Femur (tissue), 1 donor: ENCODE measurements at places on chromosomes 6 and 20.
A peak's percentile ranks its signal among the peaks of the same experiment; 100 is the strongest.

DNA sequence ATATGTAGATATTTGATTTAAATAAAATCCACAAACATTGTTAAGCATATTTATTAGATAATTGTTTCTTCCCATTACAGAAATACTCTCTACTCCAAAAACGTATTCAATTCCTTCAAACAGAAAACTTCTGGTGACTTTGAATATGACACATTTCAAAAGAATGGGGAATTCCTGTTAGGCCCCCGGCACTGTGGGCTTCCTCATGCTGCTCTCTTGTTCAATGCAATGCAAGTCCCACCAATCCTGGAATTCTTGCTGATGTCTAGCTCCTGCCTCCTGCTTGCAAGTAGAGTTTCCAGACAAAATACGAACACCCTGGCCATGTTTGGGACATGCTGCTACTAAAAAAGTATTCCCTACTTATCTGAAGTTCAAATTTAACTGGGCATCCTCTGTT lies 544.1 kb downstream of the QKI start:
- DNase-seq: no peak

DNA sequence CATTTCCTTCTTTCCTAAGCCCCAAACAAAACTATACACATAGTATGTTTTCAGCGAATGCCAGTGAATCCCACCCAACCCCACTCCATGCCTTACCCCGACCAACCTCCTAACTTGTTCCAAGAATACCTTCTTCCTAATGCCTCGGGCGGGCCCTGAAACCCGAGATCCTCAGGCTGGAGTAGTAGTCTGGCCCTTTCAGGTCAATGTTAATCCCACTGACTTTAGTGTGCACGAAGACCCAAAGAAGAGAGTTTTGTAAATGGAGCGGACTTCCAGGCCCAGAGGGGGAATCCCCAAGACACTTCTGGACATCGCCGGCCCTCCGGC lies 394 bp downstream of the YIPF3 start:
- no peak for DNase-seq

DNA sequence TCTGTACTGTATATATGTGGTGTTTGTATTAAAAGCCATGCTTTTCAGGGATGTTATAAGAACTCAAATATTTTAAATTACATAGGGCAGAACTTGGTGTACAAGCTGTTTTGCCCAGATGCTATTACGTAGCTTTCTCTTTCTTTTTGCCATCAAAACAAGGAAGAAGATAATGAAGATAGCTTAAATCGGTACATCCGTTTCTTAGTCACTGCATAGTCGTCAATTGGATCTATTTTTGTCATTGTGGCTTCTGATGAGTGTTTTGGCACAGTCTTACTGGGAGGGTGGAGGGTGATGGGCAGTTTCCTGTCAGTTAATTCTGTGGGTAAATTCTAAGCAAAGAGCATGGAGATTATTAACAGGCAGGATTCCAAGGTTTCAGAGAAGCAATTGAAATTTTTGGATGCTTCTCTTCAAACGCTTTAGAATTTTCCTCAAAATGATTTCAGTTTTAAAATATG lies 649.1 kb upstream of the GJE1 start:
- peak; percentile 58 for DNase-seq

DNA sequence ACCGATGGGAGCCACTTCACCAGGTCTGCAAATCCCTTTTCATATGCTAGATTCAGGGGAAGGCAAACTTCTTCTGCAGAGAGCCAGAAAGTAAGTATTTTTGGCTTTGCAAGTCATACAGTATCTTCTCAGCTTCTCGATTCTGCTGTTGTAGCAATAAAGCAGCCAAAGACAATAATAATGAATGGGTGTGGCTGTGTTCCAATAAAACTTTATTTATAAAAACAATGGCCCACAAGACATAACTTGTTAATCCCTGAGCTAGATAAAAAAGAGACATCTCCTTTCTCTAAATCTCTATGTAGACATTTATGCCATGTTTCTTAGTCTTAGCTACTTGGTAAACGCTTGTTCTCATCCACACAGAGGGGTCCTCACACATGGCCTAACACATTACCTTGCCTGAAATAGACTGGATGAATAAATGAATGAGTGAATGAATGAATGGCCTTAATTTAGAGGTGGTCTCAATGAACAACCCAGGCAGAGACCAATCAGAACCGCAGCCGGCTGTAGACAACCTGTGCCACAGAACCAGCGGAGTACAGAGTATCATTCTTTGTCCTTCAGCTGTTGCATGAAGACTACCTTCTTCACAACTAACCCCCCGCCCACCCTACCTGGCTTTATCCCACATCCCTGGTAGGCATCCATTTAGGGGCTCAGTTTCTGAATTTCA lies 13.5 kb upstream of the PREX1 start:
- no peak for DNase-seq

GRCh38 chr20:1881240-1881835 lies 13.9 kb upstream of the SIRPA start:
- no peak for DNase-seq
